ENCODE measurements at places on chromosomes 16 and 17.

GRCh38 chr17:56034197-56034635, 119.1 kb upstream of the ANKFN1 start:
- DNase-seq, result no peak

GRCh38 chr16:54936979-54937670, 6.5 kb downstream of the IRX5 start:
- DNase-seq, result peak; percentile 58

DNA sequence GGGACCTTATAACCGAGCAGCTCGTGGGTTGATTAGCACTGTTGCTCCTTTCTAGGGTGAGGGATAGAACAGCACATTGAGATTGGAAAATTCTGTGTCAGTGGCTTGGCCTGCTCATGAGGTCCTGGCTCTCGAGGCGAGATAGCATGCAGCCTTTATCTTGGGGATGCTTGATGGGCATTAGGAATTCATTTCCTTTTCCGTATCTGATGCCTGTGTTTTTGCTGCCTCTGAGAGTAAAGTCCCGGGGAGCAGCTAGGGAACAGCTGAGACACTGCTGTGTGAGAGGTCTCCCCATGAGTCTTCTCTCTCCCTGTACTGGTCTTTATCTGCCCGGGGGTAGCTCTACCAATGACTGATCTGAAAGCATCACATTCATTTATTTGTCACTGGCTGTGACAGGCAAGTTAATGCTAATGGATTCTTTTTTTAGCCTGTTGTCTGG, 14.5 kb downstream of the MSI2 start:
- no peak for DNase-seq

GRCh38 chr17:48529683-48530009, 1.2 kb downstream of the HOXB1 start:
- DNase-seq, result no peak

DNA sequence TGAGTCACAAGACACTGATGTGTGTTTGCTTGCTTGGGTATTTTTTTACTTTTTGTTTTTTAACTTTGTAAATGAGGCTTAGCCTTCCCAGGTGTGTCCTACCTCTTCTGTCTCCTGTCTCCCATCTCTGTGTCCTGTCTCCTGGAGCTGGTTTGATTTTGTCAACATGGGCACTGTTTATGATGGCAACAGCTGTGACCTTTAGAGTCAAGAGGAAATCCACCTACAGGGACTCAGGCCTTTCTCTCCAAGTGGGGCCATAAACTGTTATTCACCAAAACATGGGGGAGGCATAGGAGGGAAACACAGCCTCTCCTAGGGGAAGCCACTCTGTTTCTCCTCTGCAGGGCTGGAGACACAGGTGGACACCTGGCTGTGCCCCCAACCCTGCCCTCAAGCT, 13.1 kb upstream of the PLCG2 start:
- DNase-seq, result no peak

DNA sequence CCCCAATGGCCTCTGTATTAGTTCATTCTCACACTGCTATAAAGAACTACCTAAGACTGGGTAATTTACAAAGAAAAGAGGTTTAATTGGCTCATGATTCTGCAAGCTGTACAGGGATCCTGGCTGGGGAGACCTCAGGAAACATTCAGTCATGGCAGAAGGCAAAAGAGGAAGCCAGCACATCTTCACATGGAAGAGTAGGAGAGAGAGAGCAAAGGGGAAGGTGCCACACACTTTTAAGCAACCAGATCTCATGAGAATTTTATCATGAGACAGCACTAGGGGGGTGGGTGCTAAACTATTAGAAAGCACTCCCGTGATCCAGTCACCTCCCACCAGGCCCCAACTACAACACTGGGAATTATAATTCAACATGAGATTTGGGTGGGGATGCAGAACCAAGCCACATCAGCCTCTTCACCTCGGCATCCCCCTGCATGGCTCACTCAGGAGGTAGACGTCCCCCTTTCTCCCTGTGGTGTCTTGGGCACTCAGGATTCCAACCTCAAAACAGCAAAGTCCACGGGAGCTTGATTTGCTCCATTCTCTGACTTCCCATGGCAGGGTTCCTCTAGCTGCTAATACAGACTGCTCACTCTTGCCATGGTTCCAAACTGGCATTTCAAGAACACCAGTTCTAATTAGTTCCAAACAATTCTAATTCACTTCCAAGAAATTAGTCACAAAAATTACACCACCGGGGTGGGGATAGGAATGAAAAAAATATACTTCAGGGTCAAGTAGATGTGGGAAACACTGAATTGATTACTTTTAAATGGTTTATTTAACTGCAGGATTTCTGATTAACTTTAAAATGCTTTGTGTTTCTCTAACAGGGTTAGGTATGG, 203.8 kb upstream of the HSBP1 start:
- no peak for DNase-seq

GRCh38 chr17:28334171-28334570, 1.1 kb downstream of the IFT20 start:
- no peak for DNase-seq

DNA sequence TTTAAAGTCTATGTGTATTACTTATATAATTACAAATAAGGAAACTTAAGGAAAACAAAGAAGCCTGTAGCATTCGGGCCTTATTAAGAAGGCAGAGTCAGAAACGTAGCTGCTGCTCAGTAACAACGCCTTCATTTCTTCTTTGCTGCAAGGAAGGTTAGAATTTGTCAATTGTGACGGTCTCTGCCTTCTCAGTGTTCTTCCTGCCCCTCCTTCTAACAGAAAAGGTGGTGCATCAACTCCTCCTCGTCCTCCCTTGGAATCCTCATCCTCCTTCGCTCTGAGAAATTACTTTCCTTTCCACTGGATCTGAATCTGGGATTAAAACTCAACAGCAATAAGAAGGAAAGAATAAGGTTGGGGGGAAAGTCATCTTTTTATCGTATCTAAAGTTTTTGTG, 63.0 kb downstream of the VPS53 start:
- no peak for DNase-seq

GRCh38 chr16:28513484-28514181, 7.0 kb upstream of the IL27 start:
- no peak for DNase-seq

DNA sequence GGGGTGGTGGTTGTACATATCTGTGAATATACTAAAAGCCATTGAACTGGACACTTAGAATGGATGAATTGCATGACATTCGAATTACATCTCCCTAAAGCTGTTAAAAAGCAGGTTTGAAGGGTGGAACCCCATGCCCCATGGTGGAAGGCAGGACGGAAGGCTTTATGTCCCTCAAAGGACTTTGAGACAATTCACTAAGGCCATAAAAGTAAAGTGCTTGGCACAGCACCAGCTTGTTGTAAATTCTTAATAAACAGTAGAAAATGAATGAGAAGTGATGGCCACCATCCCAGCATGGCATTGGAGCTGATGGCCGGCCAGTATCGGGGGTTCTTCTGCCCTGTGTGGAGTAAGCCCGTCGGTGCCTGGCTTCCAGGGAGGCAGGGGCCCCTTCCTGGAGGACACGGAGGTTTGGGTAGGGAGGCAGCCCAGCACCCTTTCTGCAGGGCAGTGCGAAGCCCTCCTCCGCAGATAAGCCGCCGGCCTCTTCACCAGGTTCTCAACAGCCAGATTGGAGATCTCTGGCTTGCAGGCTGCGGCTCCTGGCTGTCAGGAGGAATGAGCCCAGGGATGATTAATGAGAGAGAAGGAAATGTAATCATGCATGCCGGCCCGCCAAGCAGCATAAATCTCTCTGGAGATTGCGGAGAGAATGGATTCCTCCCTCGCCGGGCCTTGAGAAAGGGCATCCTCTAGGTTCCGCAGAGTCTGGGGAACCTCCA, 346.9 kb downstream of the FOXL1 start:
- no peak for DNase-seq

GRCh38 chr16:9370061-9370491, 278.6 kb downstream of the HAPSTR1 start:
- DNase-seq, result peak; percentile 42

DNA sequence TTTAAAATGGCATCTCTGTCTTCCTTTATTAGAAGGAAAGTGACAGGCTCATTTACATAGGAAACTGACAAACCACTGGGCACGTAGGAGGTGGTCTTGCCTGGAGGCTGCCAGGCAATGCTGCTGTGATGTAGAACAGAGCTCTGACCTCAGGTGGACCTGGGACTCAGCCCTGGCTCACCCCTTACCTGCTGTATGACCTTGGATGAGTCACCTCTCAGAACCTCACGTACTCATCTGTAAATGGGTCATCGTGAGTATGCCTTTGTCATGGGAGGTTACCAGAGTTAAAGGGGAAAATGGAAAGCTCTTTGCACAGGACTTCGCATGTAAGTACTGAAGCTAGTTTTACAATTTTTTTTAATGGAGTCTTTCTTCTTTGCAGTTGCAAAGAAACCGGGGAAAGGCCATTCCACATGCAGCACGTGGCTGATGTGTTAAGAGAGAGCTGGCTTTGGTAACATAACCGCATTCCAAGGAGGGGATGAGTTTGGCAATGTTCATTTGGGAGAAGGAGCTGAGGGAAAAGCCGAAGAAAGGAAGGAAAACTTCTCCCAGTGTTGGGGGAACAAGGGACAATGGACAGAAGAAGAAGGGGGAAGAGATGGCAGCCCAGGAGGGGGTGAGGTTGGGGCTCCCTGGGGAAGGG, 37.4 kb upstream of the LONP2 start:
- no peak for DNase-seq

DNA sequence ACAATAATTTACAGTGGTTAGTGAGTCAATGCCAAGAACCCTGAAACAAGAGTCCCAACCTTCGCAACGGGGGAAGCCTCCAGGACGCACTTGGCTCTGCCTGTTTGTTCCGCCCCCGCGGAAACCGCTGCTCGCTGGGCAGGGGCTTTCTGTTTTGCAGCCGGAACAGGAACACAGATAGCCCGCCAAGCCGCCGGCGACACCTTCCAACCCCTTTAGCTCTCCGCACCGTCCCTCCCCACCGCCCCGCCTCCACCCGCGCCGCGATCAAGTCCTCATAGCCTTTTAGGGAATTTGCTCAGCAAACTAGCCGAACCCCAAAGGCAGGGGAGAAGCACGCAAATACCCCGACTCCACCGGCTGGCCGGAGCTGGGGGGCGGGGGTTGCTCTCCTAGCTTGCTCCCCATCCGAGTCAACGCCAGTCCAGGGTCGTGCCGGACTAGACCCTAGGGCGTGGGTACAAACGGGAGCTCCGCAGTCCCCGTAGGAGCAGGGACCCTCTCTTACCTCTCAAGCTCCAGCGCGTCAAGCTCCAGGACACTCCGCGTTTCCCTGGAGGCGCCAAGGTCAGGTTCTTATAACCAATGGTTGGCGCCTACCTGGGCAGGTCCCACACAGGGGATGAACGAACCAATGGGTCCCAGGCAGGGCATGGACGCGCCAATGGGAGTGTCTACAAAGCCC, at the start of gene SLFN13:
Gene SLFN13 (minus strand): TSS at position 553 of the 685 bp plus-strand sequence. CDS start 3,086 bp downstream, outside the sequence.
- DNase-seq, result peak; percentile 62

GRCh38 chr17:2837147-2837561, 40.9 kb downstream of the RAP1GAP2 start:
- no peak for DNase-seq

DNA sequence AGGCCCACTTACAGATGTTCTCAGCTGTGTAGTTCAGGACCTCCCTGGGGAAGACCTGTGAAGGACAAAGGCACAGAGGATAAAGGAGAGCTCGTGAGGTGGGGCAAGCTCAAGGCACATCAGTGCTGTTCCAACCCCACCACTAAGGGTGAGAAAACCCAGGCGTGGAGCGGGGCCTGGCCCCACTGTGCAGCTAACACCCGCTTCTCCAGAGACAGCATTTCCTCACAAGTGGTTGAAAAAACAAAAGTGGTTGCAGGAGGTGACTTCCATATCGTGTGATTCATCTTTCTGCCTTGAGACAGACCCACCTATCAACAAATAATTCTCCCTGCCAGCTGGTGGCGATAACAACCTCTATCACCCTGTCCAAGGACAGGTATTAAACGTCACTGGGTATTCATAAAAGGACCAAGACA, 30.0 kb downstream of the SNN start:
- DNase-seq, result no peak

- DNase-seq, result no peak
Measured at GRCh38 chr17:69447726-69448125, 33.2 kb downstream of the MAP2K6 start.

DNA sequence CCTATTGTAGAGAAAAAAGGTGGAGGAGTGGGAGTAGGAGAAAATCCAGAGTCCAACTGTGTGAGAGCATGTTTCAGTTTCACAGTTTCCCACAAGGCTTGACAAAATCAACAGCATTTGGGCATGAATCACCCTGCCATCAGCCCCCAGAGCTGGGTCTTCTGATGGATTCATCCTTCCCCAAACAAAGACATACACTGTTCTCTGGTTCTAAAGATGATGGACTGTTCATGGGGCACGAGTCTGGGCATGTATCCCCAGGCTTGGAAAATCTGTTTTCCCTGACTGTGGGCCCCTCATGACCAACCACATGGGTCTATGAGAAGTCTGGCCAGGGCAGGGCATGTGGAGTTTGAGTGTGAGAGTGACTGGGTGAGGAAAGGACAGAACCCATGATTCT, 210.4 kb upstream of the IRX5 start:
- DNase-seq, result no peak

All from mesothelial cell of epicardium (in vitro differentiated cells).